Urothelium cell line (cell line): ENCODE measurements at places on chromosomes 7 and 10.
A peak's percentile ranks its signal among the peaks of the same experiment; 100 is the strongest.

GRCh38 chr7:5332579-5332978 is 49.8 kb downstream of the SLC29A4 start:
- DNase-seq: no peak

DNA sequence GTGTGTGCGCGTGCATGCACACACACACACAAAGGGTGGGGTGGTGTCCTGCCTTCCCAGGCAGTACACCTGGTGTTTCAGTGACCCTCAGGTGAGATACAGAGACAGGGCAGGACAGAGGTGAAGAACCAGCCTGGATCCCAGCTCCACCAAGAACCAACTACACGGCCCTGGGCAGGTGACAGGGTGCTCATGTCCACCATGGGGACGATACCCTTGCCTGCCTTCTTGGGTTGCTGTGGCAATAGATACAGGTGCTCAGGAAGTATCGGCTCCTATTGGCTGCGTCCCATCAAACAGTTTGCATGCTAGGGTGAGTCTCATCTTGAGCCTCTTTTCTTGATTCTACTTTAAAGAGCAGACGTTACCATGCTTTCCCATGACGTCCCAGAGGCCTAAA is 33.7 kb upstream of the CXCL12 start:
- DNase-seq: no peak

- DNase-seq: no peak
These were observed 80.6 kb upstream of the RHEB start for GRCh38 chr7:151600331-151600730.

GRCh38 chr7:150945853-150946420 is 32.2 kb downstream of the KCNH2 start:
- no peak for DNase-seq

DNA sequence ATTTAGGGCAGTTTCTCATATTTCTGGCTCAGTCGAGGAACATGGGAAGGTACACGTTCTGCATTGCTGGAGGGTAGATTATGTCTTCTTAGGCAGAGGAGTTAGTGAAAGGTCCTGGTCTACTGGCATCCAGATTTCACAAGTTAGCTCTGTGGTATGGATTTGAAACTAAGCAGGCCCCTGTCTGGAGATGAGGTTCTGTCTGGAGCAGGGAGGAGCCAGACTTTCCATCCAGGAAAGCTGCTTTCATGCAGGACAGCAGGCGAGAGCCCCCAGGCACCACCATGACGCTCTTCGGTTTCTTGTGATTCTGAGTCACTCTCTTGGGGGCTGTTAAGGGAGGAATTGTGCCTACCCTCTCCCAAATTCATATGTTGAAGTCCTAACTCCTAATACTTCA is 184.3 kb downstream of the KIAA1217 start:
- no peak for DNase-seq

DNA sequence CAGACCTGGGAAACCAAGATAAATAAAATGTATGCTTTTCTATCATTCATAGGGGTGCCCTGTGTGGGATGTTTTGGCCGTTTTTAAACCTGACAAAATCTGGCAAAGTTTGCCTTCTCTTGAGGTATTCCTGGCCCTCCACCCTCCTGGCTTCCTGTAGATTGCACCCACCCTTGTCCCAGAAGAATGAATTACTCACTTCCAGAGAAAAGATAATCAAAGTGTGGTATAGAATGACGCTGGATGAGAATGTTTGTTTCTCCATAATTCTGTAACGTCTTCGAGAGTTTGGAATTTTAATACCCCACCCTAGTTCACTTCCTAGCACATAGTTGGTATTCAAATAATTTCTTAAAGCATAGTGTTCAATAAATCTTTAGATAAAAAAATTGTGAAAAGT is 519.7 kb upstream of the PFKP start:
- no peak for DNase-seq

- no peak for DNase-seq
These were observed 318.6 kb downstream of the PTEN start for GRCh38 chr10:88181902-88182600.

DNA sequence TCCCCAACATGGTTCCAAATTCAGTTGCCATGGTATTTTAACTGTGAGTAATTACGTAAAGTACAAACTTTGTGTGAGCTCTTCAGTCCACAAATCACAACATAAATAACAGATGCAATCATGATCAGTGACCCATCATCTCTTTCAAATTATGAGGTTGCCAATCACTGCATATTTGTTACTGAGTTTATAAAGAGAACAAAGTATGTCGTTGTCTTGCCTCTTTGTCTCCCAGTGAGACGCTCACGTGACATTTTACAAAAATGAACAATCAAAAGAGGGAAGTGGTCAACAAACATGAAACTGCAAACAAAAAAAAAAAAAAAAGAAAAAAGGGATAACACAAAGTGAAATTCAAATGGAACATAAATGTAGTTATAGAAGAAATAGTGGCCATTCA is 122.7 kb upstream of the PDSS1 start:
- no peak for DNase-seq

GRCh38 chr7:80771523-80771922 is 133.1 kb downstream of the CD36 start:
- DNase-seq: no peak

DNA sequence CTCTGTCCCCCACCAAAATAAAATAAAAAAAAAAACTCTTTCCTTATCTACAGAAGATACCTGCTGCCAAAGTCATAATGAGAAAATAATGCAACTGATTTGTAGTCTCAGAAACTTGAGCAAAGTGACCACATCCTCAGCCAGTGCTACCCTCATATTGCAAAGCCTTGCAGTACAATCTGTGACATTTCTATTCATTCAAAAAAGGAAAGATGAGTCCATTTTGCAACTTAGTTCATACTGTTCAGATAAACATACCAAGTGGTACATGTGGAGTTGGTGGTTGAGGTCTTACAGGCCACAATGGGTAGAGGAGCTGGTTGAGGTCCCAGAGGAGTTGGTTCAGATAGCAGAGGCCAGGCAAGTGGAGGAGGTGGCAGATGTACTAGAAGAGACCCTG is 6.5 kb upstream of the EIF5AL1 start:
- DNase-seq: no peak

- DNase-seq: no peak
These were observed 2.9 kb upstream of the MLLT10 start for GRCh38 chr10:21531164-21531563.

DNA sequence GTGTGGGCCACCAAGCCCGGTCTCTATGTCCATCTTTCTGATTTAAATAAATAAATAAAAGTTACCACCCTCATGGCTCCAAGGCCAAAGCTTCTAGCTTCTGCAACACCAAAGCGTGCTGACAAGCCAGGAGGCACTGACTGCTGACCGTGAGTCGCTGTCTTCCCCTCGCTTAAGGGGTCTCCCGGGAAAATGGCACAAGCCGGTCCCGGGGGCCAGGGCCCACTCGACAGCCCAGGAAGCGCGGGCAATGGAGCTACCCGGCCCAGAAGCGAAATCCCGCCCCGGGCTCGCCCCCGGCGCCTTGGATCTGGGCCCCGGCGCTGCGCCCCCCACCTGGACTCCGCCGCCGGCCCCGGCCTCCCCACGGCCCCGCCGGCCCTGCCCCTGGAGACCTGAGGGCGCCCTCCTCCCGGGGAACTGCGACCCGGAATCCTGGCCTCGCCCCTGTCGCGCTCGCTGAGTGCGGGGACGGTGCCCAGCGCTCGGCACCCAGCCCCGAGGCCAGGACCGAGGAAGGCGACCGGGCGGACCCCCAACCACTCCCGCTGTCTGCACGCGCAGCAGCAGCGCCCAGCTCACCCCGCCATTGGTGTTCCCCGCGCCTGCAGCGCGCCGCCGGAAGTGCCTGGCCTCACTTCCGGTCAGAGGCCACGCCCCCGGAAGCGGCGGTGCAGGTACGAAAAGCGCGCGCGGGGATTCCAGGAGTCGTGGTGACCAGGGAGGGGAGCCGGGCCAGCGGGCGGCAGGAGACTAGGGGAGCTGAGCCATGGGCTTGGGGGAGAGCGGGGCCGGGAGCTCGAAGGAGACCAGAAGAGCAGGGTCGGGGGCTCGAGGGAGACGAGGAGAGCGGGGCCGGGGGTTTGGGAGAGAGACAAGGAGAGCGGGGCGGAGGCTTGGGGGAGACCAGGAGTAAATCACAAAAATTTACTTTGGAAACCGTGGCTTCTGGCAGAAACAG is at the start of the genes MRM2 and NUDT1:
Gene MRM2, minus strand, starts transcription at position 626 of the 961 bp plus-strand sequence. Its CDS starts 36 bp downstream, at position 590.
Gene NUDT1, plus strand, starts transcription at position 647 of the 961 bp plus-strand sequence. CDS start 2,349 bp downstream, outside the sequence.
- peak; percentile 99 for DNase-seq

GRCh38 chr7:85111761-85112160 is 75.1 kb downstream of the SEMA3D start:
- DNase-seq: no peak

GRCh38 chr10:70190581-70190980 is 20.3 kb upstream of the SAR1A start:
- no peak for DNase-seq

GRCh38 chr10:105855791-105856190 is 1214.7 kb downstream of the SORCS3 start:
- no peak for DNase-seq

DNA sequence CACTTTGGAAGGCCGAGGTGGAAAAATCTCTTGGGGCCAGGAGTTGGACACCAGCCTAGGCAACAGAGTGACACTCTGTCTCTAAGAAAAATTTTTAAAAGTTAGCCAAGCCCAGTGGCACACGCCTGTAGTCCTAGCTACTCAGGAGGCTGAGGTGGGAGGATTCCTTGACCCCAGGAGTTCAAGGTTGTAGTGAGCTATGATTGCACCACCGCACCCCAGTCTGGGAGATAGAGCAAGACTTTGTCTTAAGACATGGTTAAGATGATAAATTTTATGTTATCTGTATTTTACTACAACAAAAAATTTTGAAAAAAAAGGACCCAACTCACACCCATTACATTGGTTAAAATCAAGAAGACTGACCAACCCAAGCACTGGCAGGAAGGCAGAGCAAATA is 44.4 kb upstream of the SMARCD3 start:
- DNase-seq: no peak

DNA sequence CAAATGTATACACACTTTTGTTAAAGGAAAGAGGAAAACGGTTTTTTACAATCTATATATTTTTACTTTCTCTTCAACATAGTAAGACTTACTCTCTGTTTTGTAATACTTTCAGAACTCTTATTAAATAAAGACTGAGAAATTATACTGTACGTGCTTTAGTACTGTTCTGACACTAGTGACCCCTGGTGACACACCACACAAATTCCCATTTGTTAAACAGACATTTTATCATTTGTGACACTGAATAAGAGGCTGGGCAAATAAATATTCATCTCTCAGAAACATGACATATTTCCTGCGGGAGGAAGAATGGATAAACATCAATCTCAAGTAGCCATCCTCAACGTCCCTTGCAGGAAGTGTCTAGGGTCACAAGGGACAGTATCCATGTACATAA is 68.9 kb upstream of the ZNF33B start:
- DNase-seq: no peak

DNA sequence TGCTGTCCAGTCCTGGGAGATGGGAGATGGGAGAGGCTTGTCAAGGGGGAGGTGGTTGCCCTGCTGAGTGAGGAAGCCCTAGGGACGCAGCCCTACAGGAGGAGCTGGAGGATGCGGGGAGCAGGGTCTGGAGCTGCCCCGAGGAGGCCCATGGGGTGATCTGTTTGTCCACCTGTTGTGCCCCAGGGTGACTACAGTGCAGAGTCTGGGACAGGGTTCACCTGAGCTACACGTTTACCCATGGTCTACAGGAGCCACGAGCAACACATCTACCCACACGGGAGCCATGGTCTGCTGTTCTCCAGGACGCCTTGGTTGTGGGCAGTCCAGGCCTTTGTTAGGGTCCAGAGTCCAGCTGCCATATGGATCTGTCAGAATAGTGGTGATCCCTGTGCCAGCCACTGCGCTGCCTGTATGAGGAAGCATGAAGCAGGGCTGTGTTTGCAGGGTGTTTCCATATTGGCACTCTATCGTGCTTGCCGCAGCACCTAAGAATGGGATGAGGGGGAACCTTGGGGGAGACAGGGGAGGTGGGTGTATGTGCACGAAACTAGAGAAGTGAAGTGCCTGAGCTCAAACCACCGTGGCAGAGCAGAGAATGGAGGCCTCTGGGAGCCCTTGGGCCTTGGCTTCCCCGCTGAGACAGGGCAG is 23.7 kb downstream of the ZNF775 start:
- no peak for DNase-seq

- no peak for DNase-seq
These were observed 35.1 kb downstream of the ADD3 start for GRCh38 chr10:110042891-110043290.

DNA sequence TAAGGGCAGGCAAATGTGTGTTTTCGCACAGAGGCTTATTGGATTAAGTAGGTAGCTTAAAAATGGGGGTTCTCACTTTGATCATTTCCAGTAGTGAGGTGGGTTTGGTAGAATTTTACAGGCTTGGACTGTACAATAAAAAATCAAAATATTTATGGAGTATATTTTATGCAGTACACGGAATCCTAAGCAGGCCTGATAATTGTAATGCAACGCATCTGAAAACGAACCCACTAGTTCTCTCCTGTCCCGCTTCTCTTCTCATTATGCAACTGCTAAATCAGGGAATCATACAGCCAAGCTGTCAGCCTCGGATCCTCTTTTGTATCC is 377 bp upstream of the POLR1F start:
- DNase-seq: no peak

DNA sequence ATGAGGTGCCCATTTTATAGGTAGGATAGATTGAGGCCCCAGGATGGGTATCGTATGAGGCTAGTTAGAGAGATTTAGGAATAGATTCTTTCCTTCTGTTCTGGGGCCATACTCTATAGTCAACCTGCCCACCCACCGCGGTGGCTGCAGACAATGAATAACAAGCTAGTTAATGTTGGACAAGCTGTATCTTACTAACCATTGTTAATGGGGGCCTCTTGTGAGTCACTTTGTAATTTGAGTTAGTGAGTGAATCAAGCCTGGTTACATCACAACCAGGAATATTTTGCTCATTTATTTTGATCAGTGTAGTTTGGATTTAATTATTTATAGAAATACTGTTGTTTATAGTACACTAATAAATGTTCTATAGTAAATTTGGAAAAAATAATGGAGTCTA is 7.3 kb downstream of the SORCS3 start:
- no peak for DNase-seq

DNA sequence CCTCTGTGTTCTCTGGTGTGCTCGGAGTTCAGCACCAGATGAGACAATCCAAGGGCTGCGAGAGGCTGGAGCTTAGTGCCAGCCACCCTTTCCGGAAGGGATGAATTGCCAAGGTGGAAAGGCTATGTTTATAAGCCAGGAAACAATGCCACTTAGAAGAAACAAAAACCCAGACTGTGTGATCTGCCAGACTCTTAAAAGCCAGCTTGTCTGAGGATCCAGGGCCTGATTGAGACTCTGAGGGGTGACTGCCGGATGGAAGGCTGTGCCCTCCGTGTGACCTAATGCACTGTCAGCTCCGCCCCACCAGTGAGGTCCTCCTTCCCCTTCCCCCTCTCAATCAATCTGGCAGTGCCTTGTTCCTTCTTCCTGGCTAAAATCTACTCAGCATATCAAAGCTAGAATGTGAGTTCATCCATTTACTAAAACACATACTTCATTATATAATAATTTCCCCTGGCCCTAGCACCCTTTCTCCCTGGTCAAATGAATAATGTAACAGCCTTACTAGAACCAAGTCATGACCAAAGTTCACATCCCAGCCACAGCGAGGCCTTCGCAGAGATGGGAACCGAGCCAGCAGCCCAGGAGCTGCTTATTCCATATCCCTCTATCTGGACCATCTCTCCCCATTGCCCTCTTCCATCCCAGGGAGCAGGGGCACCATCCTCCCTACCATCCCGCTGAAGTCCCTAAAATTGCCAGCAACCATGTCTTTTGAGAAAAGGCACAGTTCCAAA is 25.5 kb downstream of the FAM107B start:
- DNase-seq: no peak

GRCh38 chr10:67976292-67977245 is 92.1 kb downstream of the SIRT1 start:
- no peak for DNase-seq

GRCh38 chr10:52145636-52146035 is 168.4 kb upstream of the DKK1 start:
- DNase-seq: no peak

- DNase-seq: no peak
These were observed 29.2 kb downstream of the PRKAG2 start for GRCh38 chr7:151847681-151848081.
